ENCODE measurements at places on chromosomes 1 and 21.

DNA sequence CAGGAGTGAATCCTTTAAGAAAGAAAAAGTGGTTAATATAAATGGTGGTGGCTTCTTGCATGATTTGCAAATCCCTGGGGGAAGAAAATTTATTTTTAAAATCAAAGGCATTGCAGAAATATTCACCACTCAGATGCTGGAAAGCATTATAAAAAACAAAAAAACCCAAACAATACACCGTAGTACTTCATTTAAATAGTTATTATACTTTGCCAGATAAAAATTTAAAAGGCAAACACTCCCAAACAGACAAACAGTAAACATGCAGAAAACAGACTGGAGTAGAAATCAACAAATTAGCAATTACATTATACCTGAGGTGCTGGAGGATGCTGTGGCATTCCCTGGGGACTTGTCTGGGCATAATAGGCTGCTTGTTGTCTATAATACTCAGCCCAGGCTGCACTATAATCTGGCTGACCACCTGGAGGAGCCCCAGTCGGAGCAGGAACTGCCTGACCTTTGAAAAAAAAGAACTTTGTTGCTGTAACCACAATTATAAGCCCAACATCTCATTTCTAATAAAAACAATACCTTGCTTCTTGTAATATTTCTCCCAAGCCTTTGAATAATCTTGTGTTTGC, 29.9 kb downstream of the FUBP1 start:
- DNase-seq, result no peak

DNA sequence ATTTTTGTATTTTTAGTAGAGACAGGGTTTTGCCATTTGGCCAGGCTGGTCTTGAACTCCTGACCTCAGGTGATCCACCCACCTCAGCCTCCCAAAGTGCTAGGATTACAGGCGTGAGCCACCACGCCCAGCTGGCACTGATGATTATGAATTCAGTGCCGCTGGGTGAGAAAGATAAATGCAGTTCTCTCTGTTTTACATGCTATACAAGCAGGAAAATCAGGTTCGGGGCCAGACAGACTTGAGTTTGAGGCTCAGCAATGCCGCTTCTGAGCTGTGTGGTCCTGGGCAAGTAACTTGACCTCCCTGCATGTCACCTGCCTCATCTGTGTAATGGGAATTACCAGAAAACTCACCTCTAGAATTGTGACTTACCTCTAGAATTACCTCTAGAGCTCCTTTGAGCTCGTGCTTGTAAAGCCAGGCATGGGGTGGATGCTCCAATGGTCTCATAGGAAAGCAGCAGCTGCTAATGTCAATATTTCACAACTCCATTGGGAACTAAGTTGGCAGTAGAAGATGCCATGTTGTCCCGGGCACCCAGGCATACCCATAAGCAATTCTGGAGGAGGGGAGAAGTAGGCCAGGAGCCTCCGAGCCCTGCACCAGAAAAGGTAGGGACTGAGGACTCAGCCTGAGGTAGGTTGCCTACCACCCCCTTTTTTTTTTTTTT, 119.8 kb upstream of the SLC25A33 start:
- no peak for DNase-seq

- no peak for DNase-seq
These were observed 219.2 kb downstream of the FOXD2 start for GRCh38 chr1:47656719-47657685.

GRCh38 chr1:232905331-232906034, 44.9 kb upstream of the NTPCR start:
- DNase-seq, result no peak

DNA sequence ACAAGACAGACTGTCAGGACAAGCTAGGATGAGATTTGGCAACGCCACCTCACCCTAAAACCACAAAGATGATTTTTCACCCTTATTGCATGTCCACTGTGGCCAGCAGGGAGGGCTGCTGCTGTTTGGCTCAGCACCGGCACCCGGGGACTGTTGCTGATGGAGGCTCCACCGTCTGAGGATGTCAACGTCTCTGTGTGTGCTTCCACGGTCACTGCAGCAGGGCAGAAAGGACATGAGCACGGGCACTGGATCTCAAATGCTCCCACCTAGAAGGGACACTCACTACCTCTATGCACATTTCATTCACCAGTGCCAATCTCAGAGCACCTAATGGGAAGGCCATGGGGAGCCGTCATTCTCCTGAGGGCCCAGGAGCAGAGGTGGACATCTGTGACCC, 599.6 kb downstream of the PTPRU start:
- DNase-seq, result no peak

DNA sequence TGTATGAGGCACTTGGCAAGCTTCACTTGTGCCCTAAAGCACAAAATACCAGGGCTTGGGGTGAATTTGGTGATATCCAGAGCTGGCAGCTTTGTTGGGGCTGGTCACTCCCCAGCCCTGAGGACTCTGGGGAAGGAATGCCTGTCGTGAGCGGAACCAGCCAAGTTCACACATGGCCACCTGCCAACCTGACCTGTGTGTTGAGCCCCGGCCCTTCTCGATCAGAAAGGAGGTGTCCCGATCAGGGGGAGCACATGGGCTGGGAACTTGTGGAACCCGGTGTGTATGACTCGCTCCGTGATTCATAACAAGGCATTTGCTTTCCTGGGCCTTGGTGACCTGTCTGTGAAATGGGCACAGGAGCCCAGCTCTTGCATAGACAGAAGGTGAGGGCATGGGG, 43.1 kb downstream of the AGPAT3 start:
- no peak for DNase-seq

DNA sequence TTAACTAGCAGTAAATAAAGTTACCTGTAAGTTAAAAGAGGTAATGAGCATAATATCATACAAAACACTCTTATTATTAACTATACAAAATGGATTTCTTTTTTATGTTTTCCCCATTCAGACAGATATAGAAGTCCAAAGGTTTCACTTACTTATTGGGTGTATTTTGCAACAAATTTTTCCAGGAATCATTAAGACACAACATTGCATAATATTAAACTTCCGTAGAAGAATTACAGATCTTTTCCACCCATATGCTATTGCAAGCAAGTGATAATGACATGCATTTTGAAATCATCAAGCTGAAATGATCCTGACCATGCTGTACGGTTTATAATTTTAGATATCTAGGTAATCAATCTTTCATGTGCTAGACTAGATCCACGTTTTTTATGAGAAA, 957.0 kb downstream of the NCAM2 start:
- DNase-seq, result no peak

GRCh38 chr1:93979040-93979717, 69.9 kb upstream of the GCLM start:
- no peak for DNase-seq

All from activated CD4-positive, alpha-beta T cell treated with anti-CD3 and anti-CD28 coated beads for 48 hours (primary cell).